ENCODE measurements at places on chromosomes 1 and 21.
A peak's percentile ranks its signal among the peaks of the same experiment; 100 is the strongest.

- DNase-seq: no peak
Observed at GRCh38 chr1:207069858-207070506, 16.9 kb downstream of the PFKFB2 start.

DNA sequence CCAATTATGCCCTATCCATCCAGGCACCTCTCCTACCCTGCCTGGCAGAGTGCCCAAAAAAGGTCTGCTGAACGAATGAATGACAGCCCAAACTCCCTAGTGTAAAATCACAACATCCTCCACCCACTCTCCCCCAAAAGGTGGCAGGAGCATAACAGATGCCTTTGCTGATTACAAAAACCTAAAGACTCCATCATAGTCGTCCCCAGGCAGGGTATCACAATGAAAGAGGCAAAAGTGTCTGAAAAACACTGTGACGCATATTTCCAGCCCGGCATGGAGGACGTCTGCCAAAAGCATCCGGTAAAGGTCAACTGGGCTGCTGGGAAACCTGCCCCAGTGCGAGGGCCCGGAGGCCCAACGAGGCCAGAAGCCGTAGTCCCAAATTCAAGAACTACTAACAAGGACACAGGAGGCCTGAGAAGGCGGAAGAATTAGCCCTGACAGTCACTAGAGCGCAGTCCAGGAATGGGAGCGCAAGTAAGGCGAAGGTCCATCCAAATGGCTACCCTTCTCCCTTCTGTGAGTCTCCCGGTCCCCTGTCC, 576 bp downstream of the SMIM12 start:
- DNase-seq: no peak

- DNase-seq: no peak
Observed at GRCh38 chr1:174800216-174800851, 199.4 kb upstream of the CACYBP start.

DNA sequence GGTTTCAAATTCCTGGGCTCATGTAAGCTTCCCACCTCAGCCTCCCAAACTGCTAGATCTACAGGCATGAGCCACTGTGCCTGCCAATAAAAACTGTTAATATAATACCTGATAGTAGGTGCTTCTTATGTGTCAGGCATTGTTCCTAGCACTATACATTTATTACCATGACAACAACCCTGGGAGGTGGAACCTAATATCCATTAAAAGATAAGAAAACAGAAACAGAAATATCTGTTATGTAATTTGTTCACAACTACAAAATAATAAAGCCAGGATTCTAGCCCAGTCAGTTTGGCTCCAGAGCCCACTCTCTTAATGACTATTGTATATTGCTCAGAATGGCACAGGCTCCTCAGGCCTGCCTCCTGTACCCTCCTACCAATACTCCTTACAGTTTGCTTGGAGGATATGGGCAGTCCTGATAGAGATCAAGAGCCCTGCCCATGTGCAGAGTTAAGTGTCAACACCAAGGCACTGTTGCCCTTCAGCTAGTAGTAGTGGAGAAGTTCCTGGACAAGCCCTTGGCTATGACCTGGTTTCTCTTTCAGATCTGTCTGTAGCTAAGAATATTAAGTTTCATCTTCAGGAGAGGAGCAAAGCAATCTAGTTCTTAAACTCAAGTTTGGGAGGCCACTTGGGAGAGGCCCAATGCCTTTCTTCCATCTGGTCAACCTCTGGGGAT, 22.4 kb downstream of the RPL5 start:
- no peak for DNase-seq

DNA sequence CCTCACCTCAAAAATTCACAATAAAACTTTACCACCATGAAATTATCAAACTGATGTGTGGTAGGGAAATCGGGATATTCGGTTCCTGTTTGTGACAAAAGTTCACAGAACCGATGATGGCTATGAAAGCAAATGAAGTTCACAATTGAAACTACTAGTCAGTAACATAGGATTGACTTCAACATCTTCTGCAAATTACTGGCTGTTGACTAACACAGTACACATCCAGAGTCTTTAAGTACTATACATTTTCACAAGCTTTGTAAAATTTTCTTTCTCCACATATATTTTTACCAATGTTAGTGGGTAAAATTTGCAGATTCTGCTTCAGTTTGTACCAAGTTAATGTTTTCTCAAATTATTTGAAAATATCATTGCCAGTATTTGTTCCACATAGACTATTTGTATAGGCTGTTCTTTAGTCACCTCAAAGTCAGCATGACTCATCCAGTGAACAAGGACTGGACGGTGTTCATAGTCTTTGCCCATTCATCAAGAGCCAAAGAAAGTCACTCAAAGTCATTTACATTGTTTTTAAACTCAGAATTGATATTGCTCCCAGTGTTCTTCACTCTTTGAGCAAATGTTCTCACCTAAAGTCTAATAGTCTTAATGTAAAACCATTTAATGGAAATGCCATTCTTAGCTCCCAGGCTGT, 213.4 kb downstream of the USP25 start:
- no peak for DNase-seq

GRCh38 chr1:235883261-235883927, 16.7 kb upstream of the LYST start:
- DNase-seq: no peak

- no peak for DNase-seq
Observed at GRCh38 chr1:229155472-229155871, 115.4 kb upstream of the RAB4A start.

DNA sequence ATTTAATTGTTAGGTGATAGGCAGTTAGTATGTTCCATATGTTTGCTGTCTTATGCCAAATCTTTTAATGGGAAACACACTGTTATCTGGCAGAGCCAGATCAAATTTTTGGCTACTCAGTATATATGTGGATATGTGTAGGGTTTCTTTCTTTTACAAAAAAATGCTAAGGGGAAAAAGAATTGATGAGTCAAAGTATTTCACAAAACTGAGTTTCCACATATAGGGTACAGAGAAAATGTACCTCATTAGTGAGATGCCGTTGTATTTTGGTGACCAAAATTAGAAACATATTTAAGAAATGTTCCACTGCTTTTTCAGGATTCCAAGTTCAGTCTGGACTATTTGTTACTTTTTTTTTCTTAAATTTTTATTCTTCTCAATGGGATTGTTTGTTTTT, 201.2 kb upstream of the PTGFR start:
- DNase-seq: no peak

- DNase-seq: no peak
Observed at GRCh38 chr1:167052389-167052788, 37.8 kb downstream of the GPA33 start.

- no peak for DNase-seq
Observed at GRCh38 chr1:7827126-7827955, 25.5 kb downstream of the UTS2 start.

DNA sequence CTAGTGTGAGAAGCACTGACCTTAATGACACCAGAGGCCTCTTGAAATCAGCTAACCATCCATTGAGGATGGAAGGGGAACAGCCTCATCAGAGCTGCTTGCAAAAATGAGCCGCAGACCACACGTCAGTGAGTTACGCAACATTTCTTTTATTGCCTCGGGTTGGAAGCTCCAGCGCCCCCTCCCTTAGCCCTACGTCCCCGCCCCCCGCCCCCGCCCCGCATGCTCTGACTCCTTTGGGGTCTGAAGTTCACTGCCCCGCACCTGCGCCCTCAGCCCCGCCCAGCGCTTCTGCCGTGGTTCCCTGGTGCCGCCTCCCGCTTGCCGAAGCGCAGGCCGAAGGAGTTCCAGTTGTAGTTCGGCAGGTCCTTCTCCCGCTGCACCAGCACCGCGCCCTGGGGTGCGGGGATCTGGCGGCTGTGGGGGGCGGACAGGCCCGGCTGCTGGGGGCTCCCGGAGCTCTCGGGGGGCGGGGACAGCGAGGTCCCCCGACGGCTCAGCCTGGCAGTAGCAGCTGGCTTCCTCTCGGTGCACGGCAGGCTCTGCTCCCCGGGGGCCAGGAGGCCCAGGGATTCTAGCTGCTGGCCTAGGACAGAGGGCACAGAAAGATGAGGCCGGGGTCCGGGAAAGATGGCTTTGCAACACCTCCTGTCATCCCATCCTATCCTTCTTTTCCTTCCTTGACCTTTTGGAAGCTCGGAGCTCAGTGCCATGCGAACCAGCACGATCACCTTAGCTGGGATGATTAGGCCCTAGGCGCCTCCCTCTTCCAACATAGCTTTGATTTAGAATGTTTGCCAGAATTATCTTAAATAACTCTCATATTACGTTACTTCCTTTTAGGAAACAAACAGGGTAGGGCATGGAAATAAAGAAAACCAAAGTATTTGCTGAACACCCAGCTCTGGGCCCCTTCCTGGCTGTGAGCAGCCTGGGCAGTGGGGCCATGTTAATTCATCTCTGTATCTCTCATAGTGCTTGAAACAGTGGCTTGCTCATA, 5.8 kb downstream of the KISS1 start:
- DNase-seq: no peak

- DNase-seq: peak; percentile 16
Observed at GRCh38 chr21:41360072-41360821, 1.6 kb upstream of the MX2 start.

DNA sequence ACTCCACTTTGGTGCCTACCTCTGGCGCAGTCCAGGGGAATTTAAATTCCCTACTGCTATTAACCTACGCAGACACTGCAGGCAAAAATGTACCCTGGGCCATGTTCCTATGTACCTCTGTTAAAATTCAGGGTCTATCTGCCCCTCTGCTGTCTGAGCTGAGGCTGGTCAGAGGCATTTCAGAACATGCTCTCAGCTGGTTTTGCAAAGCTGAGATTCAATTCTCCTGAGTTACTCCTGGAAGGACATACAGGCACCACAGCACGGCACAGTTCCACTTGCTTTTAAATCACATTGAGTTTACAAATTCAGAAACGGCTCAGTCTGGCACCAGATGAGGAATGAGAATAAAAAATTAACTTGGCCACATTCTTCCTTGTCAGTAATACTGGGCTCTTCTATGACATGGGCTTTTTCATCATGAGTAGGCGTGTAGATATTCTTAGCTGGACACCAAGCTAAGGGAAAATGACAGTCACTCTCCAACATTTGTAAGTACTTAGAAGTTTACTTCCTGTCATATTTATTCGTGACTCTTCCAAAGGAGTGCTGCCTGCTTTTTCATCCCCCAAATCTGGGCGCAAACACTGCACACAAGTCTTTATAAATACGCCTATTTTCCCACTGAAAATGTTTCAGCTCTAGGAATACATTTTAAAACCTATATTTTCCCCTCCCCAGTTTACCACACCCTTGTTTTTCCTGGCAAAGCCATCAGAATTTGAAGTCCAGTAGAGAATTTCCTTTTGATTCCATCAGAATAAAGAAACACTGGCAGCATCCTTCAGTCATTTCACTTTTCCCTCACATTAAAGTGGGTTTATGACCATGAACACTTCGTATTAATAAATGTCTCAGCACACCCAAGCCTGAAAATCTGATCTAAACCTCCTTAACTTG, 1.9 kb downstream of the C1orf198 start:
- no peak for DNase-seq

GRCh38 chr1:73759011-73759410, 439.0 kb downstream of the LRRIQ3 start:
- no peak for DNase-seq

GRCh38 chr1:161133220-161133740, 813 bp upstream of the DEDD start:
- peak; percentile 60 for DNase-seq

DNA sequence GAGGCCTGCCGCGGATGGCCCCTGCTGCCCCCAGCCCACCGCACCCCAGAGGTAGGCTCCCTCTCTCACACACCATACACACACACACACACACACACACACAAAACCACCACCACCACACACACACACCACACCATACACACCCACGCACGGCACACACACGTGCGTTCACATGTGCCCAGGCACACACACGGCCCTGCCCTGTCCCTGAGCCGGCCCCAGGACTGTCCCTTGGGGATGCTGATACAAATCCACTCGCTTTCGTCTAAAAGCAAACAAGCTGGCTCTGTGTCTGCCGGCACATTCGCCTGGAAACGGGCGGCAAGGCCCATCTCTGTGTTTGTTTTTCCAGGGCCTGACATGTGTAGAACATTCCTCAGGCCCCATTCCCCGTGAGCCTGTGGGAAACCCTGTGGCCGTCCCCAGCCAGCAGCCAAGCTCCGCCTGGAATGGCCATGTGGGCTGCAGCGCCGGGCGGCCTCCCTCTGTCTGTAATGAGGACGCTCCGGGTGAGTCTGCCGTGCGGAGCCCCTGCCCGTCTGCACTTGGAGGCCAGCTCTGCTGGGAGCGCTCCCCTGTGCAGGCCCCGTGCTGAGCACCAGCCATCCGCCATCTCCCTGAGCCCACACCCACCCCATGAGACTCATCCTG, 67.4 kb downstream of the DMRTB1 start:
- no peak for DNase-seq

- DNase-seq: peak; percentile 49
Observed at GRCh38 chr1:203304919-203305808, at the start of gene BTG2. BTG2 (plus strand) TSS chr1:203305519; CDS start chr1:203305607, 88 bp downstream.
